Mucosa of gallbladder (tissue), 1 donor: ENCODE measurements at places on chromosomes 3 and 15. TPM values are rescaled to one million over a fixed set of nuclear protein-coding genes. Genes with fewer than 3 reads are reported as not detected.
A peak's percentile ranks its signal among the peaks of the same experiment; 100 is the strongest.

Gene MYRIP
- total RNA-seq: 6.2 TPM

Gene CDHR4
- total RNA-seq: 0.09 TPM

GRCh38 chr3:194203482-194204041 lies 67.6 kb downstream of the HES1 start:
- no peak for DNase-seq

- DNase-seq: peak; percentile 59
Observed at GRCh38 chr3:52240059-52240885, 1.3 kb upstream of the TWF2 start.

DNA sequence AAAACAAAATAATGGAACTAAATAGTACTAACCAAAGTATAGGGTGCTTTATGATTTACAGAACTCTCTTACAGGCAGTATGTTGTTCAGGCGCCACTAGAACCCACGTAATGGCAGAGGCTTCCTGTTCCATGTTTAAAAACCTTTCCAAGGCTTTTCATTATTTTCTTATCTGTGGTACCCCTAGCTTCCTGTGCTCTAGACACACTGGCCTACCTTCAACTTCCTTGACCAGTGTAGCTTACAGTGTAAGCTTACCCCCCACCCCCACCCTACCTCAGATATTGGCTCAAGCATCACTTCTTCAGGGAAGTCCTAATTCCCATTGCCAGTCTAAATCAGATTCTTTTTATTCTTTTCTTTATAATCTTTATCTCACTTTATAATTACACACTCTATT lies 2.9 kb downstream of the NR2C2 start:
- DNase-seq: no peak

DNA sequence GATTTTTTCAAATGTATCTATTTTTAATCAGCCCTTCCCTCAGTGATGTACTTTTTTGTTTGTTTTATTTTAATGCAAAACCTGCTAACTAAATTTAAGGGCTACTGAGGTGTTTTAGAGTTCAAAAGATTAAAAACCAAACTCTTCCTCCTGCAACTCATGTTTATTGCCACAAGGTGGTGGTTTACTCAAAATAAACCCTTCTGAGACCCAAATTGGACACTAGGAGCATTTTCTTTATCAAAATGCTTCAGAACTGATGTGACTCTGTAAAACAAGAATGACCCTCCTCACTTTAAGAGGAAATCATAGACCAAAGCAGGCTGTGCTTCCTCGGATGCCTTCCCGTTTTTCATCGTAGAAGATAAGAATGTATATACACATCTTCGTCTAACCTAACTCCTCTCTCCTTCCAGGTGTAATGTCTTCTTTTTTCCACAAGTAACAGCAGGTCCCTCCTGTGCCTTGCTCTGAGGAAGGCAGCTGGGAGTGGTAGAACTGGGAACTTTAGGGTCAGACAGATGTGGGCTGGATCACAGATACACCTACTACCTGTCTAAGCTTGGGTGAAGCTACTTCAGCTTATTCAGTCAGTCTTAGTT lies 2.9 kb upstream of the NME9 start:
- DNase-seq: no peak

DNA sequence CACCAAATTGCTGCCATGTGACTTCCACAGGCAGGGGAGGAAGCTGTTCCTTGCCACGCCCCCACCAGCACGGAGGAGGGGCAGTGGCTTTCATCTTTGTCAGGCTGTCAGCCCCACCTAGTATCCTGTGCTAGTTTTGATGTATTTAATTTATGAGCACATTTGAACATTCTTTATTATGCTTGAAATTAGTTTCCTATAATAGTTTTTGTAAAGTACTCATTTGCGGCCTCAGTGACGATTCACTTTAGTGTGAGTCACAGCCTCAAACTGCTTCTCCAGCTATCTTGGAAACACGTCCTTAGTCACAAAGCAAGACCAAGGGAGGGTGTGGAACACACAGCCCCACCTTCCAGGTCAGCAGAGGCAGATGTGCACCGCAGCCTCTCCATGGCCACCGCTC lies 239.9 kb upstream of the ATP10A start:
- no peak for DNase-seq

DNA sequence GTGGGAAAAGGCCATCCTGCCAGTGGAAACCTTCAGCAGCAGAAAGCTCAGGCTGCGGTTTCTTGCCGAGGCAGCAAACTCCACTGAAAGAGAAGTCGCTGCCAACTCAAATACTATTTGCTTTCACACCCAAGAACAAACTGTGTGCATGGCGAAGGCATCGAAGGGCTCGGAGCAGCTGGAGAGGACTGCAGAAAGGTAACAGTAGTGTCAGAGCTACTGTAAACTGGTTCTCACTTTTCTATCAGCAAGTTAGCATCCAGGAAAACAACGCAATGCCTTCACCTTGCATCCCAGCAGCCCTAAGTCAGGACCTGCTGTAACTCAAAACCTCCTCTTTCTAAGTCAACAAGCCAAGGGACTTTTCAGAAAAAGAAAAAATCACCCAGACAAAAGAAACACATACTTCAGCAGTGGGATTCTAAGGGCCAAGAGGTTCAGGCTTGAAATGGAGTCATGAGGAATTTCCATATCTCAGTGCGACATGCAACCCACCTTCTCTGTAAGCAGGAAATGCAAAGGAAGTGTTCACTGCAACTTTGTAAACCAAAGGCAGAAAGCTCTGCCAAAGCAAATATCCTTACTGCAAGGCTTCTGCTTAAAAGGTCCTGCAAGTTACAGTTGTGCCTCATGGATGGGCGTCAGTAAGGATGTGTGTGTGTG lies 193.5 kb downstream of the FOXP1 start:
- DNase-seq: peak; percentile 64

GRCh38 chr3:87837076-87837475 lies 221.7 kb downstream of the CGGBP1 start:
- DNase-seq: no peak
